Vagina (tissue), 2 donors: ENCODE measurements at places on chromosomes 12 and 14.

DNA sequence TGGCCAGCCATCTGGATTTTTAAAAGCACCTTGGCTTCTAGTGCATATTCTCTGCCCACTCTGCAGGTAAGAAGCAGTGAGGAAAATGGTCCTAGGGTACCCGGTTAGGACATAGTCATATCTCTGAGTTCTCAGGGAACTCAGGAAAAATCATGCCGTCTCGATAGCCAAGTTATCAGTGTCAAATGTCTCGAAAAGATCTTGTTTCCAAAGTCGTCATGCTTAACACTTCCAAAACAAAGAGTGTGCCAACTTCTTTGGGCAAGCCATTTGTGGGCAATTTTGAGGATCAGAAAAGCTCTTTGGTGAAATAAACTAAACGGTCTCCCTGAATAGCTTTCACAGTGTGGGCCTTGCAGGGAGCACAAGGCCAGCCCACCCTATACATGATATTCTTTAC, 39.2 kb downstream of the RASSF3 start:
- DNase-seq = no peak

DNA sequence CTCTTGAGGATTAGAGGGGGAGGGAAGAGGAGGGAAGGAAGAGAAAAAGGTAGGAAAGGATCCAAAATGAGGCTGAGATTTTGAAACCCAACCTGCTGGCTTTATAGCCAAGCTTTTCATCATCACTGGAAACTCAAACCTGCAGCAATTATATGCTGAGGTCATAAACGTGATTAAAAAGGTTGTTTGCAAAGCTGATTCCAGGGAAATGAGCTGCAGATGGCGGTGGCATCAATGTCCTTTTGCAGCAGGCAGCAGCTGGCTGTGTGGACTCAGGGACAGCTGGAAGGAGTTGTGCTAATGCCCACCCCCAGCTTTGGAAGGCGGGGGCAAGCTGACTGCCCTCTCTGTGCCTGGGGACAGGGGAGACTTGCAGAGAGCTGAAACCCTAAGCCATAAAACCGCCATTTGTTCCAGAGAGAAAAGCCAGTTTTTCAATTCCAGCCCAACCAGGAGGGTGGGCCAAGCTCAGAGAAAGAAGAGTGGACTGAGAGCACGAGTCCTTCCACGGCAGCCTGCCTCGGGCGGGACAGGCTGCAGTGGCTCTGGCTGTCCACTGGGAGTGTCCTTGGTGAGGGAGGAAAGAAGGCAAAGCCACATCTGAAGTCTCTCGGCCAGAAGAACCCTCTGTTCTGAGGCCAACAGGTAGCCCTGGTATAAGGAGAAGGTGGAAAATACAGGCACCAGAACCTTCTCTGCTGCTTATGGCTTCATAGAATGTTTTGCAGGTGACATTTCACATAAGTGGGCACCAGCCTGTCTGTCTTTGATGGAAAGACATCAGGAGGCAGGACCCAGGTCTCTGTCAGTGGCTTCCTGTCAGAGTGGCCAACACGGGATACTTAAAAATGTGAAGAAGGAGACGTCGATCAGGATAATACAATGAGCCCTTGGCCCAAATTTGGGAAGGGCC, 90.7 kb downstream of the SINHCAF start:
- DNase-seq = no peak

GRCh38 chr14:24430682-24431568, 1.2 kb downstream of the KHNYN start:
- peak; percentile 82 for DNase-seq

DNA sequence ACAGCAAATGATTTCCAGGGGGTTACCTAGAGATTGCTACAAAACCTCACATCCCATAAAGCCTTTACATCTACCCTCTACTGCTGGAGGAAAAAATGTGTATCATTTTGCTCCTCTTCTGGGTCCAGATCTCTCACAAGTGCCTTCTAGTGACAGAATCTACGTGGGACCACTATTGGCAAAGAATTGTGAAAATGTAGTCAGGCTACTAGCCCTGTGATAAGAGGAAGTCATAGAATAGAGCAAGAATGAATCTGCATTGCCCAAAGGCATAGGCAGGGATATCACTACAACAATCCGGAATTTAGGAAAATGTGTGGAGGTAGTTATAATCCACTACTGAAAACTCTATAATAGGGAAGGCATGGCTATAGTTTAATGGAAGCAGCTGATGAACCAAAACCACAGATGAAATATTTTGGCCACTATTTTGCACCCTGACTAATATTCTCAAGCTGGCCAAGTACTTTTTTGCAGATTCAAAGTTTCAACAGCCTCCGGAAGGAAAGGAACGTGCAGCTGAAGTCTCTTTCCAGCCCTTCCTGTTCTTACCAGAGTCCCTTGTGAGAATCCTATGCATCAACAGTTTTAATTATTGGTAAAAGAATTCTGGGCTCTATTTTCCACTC, 176.8 kb downstream of the PHLDA1 start:
- DNase-seq = no peak

DNA sequence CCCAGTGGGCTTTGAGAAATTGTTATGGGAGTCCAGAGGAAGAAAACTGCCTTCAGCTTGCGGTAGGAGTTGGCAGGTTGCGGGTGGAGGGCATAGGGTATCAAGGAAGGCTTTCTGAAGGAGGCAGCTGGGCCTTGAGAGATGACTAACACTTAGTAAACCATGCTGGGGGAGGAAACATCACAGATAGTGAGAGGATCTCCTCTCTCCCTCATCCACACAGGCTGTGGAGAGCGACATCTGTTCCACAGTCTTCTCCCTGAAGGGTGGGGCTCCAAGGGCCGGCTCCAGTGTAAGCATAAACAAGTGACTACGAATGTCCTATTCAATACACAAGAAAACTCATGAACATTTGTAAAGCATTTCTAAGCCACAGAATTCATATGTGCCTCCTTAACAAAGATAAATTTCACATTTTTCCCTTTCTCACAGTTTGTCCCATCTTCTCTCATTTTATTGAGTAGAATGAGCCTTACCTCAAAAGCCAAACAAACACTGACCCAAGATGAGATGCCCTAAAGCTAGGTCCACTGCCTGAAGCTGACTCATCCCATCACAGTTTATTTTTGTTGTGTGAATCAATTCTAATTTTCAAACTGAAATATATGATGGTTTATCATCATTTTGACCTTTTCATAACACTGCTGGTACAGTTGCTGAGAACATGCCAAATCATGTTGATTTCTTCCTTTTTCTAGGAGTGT, 227.9 kb downstream of the SLC25A21 start:
- DNase-seq = no peak

- no peak for DNase-seq
Observed at GRCh38 chr12:5451251-5451650, 19.3 kb downstream of the NTF3 start.

DNA sequence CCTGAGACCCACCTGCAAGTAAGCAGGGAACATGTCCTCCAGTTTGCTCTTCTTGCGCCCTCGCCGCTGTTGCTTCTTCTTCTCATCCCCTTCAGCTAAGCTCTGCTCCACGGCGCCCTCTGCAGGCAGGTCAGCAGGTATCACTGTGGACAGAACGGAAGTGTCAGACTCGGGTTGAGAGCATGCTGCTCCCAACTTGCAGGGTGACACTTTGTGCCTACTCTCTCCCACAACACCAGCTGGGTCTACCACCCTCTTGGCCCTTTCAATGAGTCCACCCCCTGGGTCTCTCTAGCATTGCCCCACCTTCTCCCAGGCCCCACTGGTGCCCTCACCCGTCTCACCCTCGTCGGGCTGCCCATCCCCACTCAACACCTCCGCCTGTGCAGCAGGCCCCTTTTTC, 16.7 kb downstream of the KMT2D start:
- DNase-seq = no peak

GRCh38 chr12:45596366-45596765, 133.1 kb upstream of the ARID2 start:
- no peak for DNase-seq

DNA sequence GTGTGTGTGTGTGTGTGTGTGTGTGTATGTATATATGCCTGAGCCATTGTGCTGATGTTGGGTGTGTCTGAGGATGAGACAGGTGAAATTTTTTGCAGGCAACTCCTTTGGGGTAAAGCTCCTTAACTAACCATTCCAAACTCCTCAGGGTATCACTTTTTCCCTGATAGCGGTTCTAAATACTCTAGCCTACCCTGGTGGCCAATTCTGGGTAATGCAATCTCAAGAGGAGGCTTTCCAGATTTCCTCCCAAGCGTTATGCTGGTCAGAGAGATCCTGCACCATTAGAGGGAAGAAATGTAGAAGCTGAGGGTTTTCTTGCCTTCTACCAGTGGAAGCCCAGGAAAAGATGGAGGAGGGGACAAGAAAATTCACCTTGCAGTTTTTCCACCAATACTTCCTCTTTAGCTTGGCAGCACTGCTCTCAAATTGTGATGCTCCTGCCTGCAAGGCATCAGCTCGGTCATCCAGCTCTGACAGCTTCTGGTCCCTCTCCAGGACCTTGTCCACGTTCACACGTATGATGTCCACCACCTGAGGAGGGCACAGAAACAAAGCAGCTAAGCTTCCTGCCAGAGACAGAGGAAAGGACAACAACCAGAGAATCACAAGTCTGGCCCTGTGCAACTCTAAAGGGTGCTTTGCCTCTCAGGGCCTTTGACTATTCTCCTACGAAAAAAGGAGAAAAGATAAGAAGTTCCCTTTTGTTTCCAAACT, 4.9 kb downstream of the VAMP1 start:
- no peak for DNase-seq

- DNase-seq = no peak
Observed at GRCh38 chr12:54526812-54527630, 22.4 kb upstream of the PDE1B start.

DNA sequence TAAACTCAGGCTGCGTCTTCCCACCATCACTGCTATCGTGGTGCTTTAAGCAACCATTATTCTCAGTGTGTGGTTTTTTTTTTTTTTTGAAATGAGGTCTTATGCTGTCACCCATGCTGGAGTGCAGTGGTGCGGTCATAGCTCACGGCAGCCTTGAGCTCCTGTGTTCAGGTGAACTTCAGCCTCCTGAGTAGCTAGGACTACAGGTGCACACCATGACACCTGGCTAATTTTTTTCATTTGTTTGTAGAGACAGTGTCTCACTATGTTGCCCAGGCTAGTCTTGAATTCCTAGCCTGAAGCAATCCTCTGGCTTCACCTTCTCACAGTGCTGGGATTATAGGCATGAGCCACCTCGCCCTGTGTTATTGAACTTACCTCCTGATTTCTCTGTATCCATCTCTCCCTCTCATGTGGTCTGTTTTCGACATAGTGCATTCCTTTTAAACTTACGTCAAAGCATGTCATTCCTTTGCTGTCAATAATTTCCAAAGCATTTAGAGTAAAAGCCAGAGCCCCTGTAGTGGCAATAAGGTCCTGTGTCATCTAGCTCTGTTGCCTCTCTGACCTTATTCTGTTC, 255.5 kb downstream of the SNAPC1 start:
- DNase-seq = no peak

- DNase-seq = no peak
Observed at GRCh38 chr12:14883686-14884085, 2.0 kb downstream of the MGP start.

GRCh38 chr14:80638620-80639515, 302.7 kb downstream of the CEP128 start:
- no peak for DNase-seq

DNA sequence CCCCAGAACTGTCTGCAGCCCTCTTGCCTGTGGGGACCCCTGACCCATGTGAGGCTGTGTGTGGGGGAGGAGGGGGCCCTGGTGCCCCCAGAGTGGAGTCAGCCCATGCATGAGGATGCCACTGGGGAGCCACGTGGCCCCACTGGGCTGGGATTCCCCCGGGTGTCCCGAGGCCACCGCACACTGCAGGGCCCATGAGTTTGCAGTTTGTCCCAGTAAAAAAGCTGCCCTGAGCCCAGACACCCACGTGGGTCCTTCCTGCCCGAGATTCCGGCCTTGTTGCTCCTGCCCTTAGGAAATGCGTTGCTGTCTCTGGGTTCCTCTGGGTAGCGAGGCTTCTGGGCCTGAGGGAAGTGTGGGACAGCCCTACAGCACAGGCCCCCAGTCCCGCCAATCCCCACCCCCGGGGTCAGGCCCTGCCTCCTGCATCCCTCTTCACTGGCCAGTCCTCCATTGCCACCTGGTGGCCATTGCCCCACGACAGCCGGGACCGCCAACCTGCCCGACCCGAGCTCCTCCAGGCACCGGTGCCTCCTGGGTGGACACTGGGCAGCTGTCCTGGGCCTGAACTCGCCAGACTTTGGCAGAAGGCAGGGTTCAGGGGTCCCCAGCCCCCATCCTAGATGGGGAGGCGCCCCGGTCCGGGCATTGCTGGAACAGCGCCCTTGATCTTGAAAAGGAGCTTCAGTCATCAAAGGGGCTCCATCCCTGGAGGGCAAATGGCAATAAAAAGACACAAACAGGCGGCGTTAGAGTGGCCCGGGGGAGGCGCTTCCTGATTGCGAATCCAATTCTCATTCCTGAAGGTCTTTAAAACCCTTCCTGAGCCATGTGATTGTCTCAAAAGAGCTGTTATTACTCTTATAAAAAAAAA, 15.6 kb upstream of the C14orf180 start:
- no peak for DNase-seq

DNA sequence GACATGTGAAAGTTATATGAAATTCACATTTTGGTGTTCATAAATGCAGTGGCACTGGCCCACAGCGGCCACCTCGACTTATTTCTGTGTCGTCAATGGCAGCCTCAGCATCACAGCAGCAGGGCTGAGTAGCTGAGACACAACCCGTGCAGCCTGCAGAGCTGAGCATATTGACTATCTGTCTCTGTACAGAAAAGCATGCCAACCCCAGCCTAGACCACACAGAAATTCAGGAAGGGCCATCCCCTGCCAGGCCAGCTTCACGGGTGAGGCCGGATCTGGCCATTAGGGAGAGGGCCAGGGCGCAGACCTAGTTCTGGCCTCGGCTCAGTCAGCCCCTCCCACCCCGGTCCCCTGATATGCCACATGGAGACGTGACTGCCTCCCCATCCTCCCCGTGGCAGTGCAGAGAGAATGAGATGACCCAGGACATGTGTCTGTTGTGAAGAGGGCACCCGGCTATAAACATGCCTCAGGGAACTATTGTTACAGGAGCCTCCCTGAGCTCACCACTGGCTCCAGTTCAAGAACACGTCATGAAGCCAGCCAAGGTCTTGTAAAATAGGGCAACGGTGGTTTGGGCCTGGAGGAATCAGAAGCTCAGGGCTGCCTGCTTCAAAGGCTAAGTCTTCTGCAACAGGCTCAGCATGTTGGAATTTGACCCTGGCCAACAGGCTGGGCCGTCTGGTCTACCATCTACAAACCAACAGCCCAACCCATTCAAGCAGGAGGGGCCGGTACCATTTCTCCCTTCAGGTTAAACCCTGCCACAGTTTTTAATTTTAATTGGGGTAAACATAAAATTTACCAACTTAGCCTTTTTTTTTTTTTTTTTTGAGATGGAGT, 25.5 kb downstream of the SCARB1 start:
- no peak for DNase-seq

GRCh38 chr12:1234073-1234472, 243.1 kb downstream of the ERC1 start:
- no peak for DNase-seq

- no peak for DNase-seq
Observed at GRCh38 chr12:86530996-86531655, 274.9 kb upstream of the MGAT4C start.
